CD4-positive, alpha-beta T cell treated with Interleukin-1 beta for 1 hour (primary cell): ENCODE measurements at places on chromosomes 2 and 18.
A peak's percentile ranks its signal among the peaks of the same experiment; 100 is the strongest.

DNA sequence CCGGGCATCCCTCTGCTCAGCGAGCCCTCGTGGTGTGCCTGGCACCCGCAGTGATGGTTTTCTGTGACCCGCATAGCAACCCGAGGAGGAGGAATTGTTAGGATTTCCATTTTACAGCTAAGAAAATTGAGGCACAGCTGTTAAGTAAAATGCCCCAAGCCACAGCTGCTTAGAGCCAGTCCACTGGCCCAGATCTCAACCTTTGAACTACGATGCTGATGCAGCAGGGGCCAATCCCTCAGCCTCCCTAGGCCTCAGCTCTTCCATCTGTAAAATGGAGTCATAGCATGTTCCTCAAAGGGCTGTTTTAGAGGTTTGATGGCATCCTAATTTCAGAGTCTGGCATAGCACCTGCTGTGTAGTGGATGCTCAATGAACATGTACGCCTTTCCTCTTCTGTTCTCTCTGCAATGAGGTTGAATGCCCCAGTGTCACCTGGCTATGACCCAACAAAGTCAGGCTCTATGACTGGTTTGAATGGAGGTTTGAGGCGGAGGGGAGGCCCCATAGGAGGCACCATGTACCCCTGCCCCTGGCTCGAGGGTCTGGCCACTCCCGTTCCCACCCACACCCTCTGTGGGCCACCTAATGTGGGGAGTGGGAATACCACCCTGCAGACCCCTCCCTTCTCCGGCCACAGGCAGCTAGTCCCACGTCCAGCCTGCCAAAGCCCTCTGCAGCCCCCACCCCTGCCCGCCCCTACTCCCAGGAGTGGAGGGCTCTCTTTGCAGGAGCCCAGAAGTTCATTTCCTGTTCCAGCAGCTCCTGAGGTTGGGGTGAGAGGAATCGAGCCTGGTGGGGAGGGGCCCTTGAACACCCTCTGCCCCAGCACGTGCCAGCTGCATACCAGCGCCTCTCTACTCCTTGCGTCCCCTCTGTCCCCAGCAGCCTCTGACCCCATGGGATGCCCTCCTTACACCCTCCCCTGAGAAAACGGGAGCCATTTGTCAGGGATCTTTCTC is 31.0 kb downstream of the INHBB start:
- no peak for DNase-seq

DNA sequence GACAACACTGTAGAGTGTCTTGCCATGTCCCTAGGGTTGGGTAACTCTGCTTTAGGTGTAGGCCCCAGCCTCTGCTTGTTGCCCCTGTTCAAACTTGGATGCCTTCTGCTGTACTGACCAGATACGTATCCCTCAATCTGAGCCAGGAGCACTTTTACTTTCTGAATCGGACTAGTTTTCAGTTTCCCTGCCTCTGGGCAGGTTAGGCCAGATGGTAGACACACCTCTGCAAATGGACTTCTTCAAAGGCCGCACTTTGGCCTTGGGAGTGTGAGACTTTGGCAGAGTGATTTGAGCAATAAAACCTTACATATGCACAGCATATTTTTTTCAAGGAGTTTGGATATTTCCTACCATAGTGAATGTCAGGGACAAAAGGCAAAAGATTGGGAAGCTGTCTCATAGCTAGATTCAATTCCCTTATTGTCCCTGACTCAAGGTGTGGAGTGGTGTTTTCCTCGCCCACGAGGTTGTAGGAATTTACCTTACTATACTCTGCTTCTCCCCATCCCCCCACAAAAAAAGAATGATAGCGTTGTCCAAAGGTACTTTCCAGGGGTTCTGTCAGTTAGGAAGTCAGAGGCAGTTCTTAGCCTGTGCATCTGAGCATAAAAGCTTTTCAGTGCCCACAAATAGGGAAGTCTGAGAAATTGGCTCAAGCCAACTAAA is 15.3 kb upstream of the PARD3B start:
- DNase-seq = no peak

DNA sequence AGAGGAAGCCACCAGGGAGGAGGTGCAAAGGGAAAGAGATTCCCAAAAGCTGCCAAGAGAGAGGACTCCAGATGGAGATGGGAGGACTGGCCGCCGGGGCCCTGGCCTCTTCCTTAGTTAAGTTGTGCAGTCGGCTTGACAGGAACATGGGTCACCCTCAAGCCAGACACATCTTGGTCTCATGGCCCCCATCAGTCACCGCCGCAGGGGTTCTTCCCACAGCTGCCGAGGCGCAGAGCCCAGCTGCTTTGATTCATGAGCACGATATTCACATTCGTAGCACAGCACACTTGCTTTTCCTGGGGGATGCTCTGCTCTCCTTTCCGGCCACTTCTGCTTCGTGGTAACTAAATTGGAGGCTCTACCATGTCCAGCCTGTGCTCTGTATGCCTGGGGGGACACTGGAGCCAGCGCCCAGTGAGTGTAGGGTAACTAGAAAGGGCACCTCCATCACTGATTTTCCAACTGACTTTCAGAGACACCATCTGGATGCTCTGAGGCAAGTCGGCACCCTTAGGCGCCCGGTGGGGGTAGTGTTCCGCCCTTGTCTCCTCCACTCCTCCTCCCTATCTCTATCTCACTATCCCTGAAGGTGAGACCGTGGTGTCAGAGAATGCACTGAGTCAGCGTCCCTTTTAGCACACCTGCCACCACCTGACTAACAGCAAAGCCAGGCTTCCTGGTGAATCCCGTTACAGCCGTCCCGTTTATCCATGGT is 13.3 kb downstream of the TWIST2 start:
- DNase-seq = no peak

DNA sequence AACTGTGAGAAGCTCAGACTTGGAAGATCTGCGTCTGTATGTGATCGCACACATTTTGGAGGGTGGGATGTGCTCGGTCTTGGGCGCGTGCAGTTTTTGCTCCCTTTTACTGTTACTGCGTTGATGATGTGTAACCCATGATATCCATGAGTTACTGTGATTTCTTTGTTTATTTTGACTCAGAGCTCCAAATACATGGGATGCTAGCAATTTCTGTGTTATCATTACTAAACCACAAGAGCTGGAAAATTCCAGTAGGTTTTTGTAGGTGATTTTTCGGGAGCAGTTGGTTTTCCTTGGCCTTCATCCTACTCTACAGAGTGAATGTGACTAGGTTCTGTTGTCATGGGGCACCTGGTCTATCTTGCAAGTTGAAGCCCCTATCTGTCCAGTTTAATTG is 124.2 kb downstream of the AGAP1 start:
- DNase-seq = no peak

DNA sequence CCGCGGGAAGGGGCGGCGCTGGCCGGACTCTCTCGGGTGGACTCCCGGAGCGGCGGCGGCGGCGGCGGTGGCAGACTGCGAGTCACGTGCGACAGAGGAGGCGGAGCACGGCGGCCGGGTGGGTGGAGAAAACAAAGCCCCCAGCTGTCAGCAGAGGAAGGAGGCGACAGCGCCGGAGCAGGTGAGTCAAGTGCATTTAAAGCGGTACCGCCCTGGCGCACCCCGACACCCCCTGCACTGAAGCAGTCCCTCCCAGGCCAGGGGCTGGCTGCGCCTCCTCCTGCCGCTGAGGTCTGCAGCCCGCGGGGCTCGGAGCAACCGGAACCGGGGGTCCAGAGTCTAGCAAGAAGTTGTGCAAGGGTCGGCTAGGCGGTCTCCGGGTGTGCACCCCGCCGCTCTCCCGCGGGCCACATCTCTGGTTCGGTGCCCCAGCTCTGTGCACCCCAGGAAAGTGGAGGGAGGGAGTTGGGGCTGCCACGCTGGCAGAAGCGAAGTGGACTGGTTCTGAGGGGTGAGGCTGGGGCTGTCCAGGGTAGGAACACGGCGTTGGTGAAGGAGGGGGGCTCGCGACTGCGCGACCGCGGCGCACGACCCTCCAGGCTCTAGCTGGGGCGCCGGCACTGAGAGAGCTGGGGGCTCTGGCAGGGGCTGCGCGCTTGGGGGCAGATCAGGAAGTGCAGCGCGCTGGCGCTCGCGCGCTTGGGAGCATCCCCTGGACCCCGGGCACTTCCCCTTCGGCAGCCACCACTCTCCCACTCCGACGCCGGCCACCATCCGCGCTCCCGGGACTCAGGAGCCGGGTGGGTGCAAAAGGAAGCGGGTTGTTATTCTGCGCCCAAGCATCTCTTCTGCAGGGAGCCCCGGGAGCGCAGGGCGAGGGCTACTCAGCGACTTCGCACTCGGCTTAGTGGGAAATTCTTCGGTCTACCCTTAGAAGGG is 64.0 kb upstream of the MAPRE2 start:
- peak; percentile 73 for DNase-seq

DNA sequence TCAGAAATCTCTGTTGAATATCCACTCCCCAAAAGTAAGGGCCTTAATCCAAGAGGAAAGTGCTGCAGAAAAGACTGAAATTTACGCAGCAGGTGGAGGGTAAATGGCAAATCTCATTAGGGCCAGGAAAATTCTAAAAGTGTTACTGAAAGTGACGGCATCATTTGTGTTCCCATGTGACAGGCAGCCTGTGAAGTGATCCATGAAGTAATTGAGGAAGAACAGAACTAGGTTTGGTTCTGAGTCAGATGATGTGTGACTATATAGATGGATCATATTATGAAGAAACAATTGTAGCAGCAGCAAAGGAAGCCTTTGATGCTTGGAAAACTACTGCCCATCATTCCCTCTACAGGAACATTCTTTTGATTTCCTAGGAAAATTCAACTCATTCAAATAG is 401.2 kb downstream of the TGIF1 start:
- DNase-seq = no peak

DNA sequence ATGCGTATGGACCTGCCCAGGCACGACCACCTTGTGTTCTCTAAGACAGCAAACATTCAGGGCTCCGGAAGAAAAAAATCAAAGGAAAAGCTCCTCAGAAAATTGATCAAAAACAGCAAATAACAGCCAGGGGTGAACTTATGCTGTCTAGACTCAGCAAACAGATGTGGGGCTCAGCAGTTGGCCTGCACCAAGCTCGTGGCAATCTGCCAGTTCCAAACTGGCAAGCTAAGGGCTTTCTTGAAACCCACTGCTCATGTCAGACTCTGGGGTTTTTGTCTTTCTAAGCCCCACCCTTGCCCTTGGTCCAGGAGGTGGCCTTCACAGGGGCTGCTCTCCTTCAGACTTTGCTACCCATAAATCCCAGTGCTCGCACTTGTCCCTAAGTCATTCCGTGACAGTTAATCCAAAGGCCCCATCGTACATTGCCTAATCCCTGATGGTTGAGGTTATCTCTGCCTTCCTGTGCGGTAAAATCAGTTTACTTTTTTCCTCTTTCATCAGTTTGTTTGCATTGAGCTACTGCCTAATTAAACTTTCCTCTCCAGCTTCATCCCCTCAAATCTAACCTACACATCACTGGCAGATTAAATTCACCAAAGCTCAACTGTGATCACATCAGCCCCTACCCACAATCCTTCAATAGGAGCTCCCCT is 408.0 kb downstream of the LRATD1 start:
- no peak for DNase-seq

- DNase-seq = peak; percentile 29
Measured at GRCh38 chr2:100584816-100585215, 22.0 kb downstream of the PDCL3 start.

- peak; percentile 88 for DNase-seq
Measured at GRCh38 chr2:8678731-8679566, 2.9 kb upstream of the ID2 start.

- no peak for DNase-seq
Measured at GRCh38 chr2:98376996-98377395, 30.7 kb downstream of the CNGA3 start.

- DNase-seq = no peak
Measured at GRCh38 chr2:182584462-182584861, 131.6 kb upstream of the DNAJC10 start.

- DNase-seq = no peak
Measured at GRCh38 chr2:172922306-172922705, 153.3 kb upstream of the MAP3K20 start.

- DNase-seq = no peak
Measured at GRCh38 chr2:9260464-9260918, 53.9 kb downstream of the ASAP2 start.

DNA sequence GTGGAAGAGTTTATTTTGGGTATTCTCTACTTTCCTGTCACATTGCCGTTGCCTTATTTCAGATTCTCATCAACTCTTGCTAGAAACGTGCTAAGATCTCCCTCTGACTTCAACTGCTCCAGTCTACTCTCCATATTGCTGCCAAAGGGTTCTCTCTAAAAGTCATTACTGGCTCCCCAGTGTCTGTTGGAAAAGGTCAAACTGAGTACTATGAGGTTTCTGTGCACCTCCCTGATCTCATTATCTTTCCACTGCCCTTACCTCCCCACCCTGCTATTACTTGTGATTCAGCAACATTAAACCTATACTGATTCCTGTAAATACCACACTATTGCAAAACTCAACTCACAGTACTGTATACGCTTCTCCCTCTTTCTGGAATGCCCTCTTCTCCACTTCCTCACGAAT is 1.9 kb upstream of the KRCC1 start:
- DNase-seq = no peak

GRCh38 chr2:212097001-212097400 is 441.6 kb downstream of the ERBB4 start:
- DNase-seq = no peak

DNA sequence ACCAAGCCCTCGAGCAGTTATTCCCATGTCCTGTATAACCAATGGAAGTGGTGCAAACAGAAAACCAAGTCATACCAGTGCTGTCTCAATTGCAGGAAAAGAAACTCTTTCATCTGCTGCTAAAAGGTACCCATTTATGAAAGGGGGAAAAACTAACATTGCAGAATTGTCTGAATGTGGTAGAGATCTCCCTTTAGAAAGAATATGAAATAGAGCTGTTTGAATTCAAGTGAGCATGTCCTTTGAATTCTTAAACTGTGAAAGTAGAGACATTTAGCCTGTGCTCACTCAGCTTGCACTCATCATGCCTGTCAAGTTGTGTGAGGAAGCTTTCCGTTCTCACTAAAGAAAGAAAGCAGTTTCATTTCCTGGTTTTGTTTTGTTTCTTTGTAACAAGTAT is 87.4 kb downstream of the EML4 start:
- DNase-seq = no peak

DNA sequence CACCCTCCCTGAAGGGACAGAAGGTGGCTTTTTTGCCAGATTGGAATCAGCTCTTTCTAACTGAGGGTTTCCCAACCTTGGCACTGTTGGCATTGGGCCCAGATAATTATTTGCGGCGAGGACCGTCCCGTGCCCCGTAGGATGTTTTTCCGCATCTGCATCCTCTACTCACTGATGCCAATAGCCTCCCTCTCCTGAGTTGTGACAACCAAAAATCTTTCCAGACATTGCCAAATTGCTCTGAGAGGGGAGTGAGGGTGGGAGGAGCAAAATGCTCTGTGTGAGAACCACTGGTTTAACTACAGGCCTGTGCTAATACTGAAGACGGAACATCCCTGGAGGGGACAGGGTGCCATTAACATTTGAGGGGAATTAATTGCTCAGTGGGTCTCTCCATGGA is 33.6 kb upstream of the GLI2 start:
- DNase-seq = no peak

- DNase-seq = no peak
Measured at GRCh38 chr18:22524783-22525182, 107.1 kb upstream of the CTAGE1 start.

- DNase-seq = no peak
Measured at GRCh38 chr2:97998431-97999005, 2.8 kb upstream of the TMEM131 start.

GRCh38 chr2:169579044-169579443 is 5.1 kb upstream of the PPIG start:
- DNase-seq = no peak
